Glomerular endothelial cell (primary cell): ENCODE measurements at places on chromosomes 4 and X. TPM values are rescaled to one million over a fixed set of nuclear protein-coding genes. Genes with fewer than 3 reads are reported as not detected.

HMX1 gene
- total RNA-seq: not detected in 2 replicates

ODAM gene
- not detected in 2 replicates for total RNA-seq

ARSJ gene
- total RNA-seq: 64.8 and 66.1 TPM in 2 replicates

FGA gene
- not detected in 2 replicates for total RNA-seq

SMIM10 gene
- 0.29 and 0.76 TPM in 2 replicates for total RNA-seq

- DNase-seq: no peak
Observed at GRCh38 chrX:20029728-20030127, 38.9 kb upstream of the BCLAF3 start.

- no peak for DNase-seq
Observed at GRCh38 chr4:4254666-4255065, 6.6 kb upstream of the TMEM128 start.

DNA sequence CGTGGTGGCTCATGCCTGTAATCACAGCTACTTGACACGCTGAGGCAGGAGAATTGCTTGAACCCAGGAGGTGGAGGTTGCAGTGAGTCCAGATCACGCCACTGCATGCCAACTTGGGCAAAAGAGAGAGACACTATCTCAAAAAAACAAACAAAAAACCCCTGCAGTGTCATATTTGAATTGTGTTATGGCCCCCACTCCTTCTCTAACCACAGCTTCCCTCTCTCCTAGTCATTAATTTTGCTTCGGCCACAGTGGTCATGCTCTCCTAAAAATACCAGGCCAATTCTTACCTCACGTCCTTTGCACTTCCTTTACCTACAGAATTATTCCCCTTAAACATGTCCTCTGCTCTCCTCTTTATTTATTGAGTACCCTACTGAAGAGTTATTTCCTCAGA is 206.1 kb downstream of the PPP3CA start:
- no peak for DNase-seq

DNA sequence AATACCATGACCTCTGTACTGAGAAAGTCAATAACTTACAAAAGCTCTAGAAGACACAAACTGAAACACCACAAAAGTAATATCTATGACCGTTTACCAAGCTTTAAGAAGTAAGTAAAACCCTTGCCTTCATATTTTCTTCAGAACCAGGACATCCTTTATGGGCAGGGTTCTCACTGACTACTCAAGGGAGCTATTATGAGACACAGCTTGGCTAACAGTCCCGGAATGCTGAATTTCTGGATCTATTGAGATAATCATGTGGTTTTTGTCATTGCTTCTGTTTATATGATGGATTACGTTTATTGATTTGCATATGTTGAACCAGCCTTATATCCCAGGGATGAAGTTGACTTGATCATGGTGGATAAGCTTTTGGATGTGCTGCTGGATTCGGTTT is 19.9 kb upstream of the CDS1 start:
- DNase-seq: no peak

GRCh38 chr4:138052806-138053632 is 189.1 kb downstream of the SLC7A11 start:
- DNase-seq: no peak

GRCh38 chrX:2320089-2320488 is 180.7 kb downstream of the DHRSX start:
- no peak for DNase-seq

DNA sequence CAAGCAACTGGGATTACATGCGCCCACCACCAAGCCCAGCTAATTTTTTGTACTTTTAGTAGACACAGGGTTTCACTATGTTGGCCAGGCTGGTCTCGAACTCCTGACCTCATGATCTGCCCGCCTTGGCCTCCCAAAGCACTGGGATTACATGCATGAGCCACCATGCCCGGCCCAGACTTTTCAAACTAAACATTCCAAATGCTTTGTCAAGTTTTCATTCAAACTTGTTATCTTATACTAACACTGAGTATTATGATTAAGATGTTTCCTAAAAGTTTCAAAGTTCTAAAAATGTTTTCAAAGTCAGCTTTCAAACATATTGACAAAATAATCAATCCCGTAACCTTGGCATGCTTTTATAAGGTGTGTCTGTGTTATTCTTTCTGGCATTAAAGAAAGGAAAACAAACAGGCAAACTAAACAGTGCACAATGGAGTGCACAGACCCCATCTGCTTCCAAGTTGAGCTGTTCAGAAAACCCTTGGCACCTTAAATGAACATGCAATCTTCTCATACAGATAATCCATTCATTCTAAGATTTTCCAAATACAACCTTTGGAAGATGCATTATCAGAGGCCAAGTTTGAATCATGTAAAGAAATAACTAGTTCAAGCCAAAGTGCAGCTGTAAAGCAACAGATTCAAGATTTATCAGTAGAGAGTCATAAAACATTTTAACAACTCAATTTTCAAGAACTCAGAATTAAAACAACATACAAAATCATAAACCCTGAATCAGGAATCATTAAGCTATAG is 49.1 kb downstream of the ABCG2 start:
- DNase-seq: no peak

GRCh38 chr4:109989044-109989443 is 76.4 kb downstream of the EGF start:
- DNase-seq: no peak

DNA sequence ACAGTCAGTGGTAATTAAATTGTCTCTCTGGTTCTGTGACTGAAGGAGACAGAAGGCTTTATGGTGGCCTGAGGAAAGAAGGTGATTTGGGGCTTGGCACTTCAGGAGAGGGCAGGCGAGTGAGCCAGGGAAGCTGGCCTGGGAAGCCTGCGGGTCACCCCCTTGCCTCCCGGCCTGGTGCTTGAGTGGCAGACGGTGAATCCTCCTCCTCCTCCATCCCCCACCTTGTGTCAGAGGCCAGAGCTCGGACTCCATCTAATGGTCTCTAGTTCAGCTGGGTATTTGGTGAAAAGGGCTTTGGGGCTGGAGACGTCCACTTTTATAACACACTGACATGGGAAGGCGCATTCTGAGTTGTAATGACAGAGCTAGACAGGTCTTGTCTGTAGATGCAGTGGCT is 8.7 kb downstream of the TMEM187 start:
- DNase-seq: no peak

DNA sequence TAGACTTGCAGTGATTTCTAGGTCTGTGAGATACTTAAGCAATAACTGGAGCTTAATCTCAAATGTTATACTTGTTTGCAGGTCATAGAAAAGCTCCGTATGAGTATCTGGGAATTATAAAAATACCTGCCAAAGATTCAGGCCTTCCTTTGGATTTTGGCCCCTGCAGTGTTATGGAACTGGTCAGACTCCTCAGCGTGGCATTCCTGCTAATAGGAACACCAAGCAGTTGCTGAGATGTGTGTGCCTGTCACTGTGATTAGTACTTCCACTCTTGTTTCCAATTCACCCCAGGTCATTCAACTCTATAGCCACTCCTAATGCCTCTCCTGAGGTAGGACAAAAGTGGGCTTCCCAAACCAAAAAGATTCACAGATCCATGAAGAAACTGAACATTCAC is 7.8 kb upstream of the UGT2B7 start:
- no peak for DNase-seq

DNA sequence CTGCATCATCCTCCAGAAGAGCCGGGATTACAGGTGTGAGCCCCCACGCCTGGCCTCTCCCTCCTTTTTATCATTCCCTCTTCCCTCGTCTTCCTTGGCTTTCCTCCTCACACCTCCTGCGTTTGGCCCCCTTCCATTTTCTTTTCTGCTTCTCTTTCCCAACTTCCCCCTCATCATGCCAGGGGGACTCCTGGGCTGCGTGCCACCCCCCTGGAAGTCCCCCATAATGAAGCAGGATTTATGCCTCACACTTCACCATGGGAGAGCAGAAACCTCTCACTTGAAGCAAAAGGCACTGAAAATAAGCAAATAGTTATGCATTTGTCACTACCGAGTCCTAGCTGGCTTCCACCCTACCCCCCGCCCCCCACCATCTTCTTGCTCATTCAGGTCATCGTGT is 7.9 kb downstream of the TKTL1 start:
- DNase-seq: no peak

GRCh38 chrX:41240509-41240908 is 93.5 kb upstream of the DDX3X start:
- no peak for DNase-seq

DNA sequence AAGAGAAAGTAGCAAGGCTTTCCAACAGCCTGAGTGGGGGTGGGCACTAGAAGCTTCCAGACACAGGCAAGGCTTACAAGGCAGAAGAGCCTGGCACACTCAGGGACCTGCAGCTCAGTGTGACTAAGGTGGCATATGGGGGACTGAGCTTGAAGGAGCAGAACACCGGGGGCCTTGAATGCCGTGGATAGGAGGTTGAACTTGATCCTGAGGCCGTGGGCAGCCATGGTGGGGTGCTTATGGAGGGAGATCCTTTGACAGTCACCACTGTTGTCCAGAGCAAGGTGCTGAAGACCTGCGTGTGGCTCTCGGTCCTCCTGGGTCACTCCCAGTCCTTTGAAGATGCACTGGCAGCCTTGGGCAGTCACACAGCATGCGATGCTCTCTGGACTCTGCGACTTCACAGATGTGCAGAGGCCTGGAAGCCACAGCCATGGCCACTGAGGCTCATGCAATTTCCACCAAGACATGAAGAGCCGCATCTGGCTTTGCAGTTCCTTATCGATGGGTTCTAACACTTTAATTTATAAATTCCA is 18.3 kb downstream of the C4orf50 start:
- DNase-seq: no peak

GRCh38 chr4:145554691-145555090 is 64.5 kb upstream of the MMAA start:
- no peak for DNase-seq

GRCh38 chr4:1019729-1020470 is 8.5 kb downstream of the FGFRL1 start:
- DNase-seq: no peak

DNA sequence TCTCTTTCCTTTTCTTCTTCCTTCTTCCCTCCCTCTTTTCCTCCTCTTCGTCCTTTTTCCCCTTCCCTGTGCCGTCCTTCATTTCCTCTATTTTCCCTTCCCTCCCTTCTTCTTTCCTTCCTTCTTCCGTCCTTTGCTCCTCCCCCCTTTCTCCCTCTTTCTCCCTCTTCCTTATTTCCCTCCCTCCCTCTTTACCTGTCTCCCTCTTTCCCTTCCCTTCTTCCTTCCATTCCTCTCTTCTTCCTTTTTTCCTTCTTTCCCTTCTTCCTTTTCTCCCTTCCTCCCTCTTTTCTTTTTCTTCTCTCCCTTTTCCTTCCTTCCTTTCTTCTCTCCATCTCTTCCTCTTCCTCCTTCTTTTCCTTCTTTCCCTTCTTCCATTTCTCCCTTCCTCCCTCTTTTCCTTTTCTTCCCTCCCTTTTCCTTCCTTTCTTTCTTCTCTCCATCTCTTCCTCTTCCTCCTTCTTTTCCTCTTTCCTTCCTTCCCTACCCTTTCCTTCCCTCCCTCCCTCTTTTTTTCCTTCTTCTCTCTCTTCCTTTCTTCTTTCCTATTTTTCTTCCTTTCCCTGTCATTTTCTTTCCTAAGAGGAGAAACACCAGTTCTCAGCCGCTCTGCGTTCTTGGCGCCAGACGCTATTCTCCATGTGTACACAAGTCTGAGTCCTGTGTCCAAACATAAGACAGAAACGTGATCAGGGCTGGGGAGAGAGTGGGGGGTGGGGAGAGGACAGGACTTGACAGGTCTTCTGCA is 597.1 kb downstream of the MID1IP1 start:
- no peak for DNase-seq

DNA sequence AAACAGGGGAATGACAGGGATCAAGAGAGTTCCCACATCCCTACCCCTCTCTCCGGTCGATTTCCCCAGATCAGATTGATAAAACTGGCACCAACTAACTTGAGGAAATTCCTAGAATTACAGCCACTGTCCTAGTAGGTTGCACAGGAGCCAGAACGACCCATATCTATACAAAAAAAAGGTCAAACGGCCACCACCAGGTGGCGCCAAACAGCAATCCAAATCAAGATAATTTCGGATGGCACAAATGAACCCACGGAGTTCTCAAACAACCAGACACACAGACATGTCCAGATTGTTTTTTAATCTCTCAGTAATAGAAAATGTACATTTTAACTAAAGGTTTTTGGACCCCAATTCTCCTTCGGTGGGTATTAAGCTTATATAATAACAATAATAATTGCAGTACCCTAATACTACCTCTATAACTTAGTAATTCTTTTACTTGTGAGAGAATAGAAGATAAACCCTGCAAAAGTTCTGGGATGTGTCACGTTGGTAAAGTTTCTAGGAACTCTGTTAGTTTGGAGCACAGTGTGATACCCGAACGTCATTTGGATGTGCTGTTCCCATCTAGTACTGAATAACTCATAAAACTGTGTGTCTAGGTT is 212.6 kb downstream of the SPOCK3 start:
- DNase-seq: no peak

GRCh38 chrX:46637938-46638337 is 64.4 kb downstream of the CHST7 start:
- DNase-seq: no peak

DNA sequence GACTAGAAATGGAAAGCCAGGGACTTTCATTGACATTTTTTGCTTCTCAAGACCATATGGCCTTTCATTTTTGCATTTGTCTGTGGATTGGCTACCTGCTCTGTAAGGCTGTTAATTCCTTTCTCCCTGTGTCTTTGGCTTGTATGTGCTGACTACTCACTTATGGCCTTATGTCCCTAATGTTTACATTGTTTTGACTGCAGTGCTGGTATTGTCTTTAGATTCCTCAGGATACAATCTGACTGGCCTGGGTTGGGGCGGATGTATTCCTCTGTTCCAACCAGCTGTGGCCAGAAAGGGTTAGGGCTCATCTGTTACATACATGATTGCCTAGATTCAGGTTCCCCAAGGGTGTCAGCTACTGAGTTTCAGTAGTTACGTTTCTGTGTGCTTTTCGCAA is 108.1 kb downstream of the RAPGEF2 start:
- DNase-seq: no peak

DNA sequence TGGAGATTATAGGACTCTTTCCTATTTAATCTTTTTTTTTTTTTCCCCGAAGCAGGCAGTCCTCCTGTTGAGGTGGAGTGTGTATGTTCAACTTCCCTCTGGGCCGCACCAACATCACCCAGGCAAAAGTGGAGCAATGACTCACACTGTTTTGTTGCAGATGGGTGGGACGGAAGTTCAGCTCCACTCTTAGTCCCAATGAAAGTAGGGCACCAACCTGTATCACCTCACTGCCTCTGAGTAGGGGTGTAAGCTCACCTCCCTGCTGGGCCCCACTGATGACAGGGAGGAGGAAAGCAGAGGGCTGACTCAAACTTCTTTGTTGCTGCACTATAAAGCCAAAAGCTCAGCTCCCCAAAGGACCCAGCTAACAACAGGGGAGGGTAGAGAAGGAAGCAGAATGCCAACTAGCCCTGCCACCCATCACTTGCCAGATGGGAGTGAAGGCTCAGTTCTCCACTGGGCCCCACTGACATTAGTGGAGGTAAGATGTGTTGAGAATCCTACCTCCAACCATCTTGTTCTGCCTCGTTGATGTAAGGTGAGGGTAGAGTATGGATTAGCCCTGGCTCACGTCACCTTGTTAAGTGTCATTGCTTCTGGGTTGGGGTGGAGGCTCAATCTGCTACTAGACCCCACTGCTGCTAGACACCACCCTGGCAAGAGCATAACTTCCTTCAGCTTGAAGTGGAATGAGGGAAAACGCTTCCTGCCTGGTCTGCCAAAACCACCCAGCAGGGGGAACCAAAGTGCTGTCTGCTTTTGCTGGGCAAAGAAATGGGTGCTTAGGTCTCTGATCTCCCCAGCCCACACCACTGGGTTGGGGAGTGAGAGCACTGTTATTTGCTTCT is 14.1 kb downstream of the RPS6KA3 start:
- DNase-seq: no peak
